ENCODE measurements at places on chromosomes 13 and 19.

- DNase-seq: no peak
Measured at GRCh38 chr13:90336507-90336906, 1011.0 kb upstream of the MIR17HG start.

GRCh38 chr19:11699931-11700794, 38.6 kb downstream of the ZNF823 start:
- DNase-seq: peak; percentile 23

- peak; percentile 34 for DNase-seq
Measured at GRCh38 chr19:16112778-16113177, 1.1 kb downstream of the RAB8A start.

- no peak for DNase-seq
Measured at GRCh38 chr13:30169442-30169841, 137.9 kb downstream of the KATNAL1 start.

GRCh38 chr13:112725346-112726015, 35.6 kb downstream of the ATP11A start:
- DNase-seq: peak; percentile 20

DNA sequence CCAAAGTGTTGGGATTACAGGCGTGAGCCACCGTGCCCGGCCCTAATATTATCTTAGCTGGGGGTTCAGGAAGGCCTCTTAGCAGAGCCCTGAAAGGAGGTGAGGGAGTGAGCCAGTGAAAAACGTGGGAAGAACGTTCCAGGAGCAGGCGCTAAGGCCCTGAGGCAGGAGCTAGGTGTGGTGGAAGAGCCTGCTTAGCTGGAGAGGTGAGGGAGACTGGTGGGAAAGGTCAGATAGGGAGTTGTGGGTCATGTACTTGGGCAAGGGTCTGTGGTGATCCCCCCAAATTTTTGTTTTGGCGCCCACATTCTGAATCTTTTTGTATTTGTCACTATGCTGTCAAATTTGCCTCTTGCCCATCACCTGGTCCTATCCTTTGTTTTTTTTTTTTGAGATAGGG, 5.1 kb upstream of the INAFM1 start:
- DNase-seq: no peak

- DNase-seq: no peak
Measured at GRCh38 chr13:95573221-95573620, 20.7 kb downstream of the CLDN10 start.

DNA sequence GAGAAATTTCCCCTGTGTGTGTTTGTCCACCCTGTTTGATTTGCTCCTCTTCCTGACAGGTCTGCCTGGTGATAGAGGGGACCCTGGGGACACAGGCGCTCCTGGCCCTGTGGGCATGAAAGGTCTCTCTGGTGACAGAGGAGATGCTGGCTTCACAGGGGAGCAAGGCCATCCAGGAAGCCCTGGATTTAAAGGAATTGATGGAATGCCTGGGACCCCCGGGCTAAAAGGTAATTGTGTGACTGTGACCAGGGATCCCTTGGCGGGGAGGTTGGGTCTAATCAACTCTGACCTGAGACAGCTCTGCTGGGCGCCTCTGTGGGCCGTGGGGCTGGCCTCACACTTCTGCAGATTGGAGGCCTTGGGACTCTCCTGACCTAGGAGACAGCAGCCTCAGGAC, 81.4 kb downstream of the RAB20 start:
- DNase-seq: no peak

GRCh38 chr13:74986609-74987008, 495.4 kb downstream of the TBC1D4 start:
- no peak for DNase-seq

- DNase-seq: no peak
Measured at GRCh38 chr19:2342656-2343288, 14.3 kb downstream of the SPPL2B start.

DNA sequence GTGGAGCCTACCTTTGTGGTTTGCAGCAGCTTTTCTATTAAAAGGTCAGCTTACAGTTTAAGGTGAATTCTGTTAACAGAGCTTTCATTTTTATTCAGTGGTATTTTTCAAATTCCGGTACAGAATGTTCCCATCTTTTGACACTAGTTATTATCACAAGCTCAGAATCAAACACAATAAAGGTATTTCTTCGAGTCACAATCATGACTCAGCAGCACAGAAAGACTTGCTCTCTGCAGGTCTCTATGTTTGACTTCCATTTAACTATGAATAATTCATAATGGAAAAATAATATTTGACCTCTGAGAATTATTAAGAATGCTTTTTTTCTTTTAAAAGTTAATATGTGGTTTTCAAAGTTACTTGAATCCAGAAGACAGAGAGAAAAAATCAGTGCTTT, 28.2 kb downstream of the DACH1 start:
- DNase-seq: no peak

DNA sequence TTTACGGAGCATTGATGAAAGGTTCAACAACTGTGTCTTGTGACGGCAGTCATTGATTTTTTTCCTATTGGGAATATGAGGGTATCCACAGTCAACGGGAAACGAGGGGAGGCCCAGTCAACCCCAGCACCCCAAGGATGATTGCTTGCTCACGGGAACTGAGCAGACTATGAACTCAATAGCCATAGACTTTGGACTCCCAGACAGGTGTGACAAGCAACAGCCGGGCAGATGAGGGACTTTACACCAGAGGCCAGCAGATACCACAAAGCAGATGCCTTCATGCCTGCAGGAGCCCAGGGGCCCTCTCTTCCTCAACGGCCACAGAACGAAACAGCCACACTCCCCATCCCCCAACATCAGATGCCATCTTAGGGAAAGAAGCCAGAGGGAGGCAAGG, 80.3 kb upstream of the FLT1 start:
- DNase-seq: peak; percentile 49

DNA sequence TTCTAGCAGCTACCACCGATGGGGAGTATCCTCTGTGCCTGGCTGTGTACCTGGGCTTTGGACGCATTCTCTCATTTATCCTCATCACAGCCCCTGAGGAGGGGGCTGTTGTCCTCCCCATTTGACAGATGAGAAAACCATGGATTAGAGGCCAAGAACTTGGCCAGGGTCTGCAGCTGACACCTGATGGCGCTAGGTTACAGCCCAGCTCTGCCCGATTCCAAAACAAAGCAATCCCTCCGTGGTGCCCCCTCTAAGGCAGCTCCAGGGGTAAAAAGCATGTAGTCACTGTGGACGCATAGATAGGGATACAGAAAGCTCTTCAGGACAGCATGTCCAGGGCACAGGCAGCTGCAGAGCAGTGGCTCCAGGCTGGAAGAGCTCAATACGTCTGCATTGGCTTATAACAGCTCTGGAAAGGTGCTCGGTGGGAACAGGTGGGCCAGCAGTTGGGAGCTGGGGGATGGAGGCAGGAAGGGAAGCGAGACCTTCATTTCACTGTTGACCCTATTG, 35.4 kb upstream of the UQCRFS1 start:
- DNase-seq: no peak

- no peak for DNase-seq
Measured at GRCh38 chr13:109667056-109667455, 119.3 kb downstream of the IRS2 start.

DNA sequence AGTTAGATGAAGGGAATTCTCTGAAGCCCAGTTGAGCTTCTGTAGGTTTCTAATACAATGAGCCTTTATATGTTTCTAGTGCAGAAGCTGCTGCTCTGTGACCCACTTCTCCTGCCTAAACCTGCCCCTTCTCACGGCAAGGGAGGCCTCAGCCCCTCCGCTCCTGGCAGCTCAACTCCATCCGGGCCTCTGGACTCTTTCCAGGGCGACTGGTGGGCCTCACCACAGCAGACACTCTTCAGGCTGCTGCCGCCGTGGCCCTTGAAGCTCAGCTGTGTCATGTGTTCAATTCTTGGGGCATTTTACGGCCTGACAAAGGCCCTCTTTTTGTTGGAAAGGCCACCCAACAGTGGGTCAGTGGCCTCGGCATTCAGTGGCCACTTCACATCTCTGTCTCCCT, 10.0 kb upstream of the C19orf33 start:
- DNase-seq: no peak

DNA sequence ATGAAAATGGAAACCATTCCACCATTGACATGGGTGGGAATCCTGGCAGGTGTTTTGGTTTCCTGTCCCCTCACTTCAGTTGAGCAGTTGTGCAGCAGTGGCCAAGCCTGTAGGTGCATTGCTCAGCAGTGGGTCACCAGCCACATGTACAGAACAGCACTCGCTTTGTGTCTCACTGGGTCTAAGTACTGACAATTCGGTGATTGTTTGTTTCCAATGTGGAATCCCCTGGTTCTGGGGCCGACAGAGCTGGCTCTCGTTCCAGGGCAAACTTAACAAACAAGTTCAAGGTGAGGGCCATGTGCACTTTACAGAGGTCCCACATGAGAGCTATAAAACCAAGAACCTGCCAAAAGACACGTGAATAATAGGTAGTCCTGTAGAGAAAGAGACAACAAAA, 54.1 kb upstream of the SPATA13 start:
- no peak for DNase-seq

GRCh38 chr19:46571495-46571894, 29.6 kb upstream of the CALM3 start:
- DNase-seq: peak; percentile 18

DNA sequence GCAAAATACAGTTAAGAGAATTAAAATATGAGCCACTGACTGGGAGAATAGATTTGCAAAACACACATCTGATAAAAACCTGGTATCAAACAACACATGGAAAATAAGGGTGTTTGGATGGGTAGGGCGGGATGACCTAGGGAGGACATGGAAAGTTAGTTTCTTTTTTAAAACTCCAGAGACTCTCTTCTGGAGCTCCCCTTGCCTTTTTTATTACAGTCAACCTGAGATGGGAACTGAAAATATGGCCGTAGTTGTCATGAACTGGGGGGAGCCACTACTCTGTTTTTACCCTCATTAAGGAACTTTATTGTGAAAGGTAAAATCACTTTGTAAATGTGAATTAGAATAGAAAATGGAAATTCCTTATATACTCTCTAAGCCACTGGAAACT, 113.0 kb downstream of the ATP11A start:
- peak; percentile 65 for DNase-seq

DNA sequence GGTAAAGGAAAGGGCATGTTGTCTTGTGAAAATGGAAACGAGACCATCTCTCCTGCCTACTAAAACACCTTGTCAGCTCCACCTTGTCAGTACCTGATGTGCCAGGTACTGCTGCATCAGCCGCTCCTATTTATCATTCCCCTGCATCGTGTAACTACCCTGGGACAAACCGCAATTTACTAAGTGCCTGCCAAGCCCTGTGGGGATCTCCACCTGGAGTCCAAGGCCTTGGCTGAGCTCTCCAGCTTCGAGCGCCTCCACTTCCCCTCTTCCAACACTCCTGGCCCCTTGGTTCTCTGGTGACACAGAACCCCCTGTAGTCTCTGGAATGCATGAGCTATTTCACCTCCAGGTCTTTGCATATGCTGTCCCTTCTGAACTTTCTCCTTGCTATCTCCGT, 25.9 kb upstream of the CCNP start:
- DNase-seq: no peak

DNA sequence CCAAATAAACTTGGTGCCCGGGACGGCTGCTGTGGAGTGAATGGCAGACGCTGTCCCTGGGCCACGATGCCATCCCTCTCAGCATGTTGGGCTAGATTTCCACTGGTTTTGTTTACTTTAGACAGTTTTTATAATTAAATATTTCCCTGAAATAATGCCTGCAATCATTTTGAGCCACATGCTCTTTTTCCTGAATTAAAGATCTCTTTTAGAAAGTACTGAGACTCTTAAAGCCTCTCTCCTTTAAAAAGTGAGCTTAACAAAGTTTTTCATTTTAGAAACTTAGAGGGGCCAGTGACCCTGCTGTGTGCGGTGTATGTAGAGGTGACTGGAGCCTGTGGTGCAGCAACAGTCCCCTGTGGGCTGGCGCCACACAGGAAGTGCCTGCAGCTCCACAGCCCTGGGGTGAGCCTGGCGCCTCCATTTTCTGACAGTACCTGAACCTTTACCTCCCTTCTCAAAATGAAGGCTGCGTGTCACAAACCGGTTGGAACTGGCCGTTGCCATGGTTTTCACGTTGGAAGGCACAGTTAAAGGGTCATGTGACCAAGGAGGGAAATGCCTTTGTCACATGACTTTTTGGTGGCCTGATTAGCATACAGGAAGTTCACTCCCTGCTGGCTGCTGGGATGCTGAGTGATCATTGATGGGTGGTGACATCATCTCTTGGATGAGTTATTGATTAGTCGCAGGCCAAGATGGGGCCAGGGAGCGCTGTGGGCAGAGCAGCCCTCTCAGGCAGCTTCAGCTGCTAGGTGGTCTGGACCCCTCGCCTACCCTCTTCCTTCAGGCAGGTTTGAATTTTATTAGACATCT, 26.3 kb downstream of the TSSK6 start:
- DNase-seq: peak; percentile 92

GRCh38 chr13:70310396-70311119, 202.3 kb upstream of the KLHL1 start:
- peak; percentile 14 for DNase-seq

DNA sequence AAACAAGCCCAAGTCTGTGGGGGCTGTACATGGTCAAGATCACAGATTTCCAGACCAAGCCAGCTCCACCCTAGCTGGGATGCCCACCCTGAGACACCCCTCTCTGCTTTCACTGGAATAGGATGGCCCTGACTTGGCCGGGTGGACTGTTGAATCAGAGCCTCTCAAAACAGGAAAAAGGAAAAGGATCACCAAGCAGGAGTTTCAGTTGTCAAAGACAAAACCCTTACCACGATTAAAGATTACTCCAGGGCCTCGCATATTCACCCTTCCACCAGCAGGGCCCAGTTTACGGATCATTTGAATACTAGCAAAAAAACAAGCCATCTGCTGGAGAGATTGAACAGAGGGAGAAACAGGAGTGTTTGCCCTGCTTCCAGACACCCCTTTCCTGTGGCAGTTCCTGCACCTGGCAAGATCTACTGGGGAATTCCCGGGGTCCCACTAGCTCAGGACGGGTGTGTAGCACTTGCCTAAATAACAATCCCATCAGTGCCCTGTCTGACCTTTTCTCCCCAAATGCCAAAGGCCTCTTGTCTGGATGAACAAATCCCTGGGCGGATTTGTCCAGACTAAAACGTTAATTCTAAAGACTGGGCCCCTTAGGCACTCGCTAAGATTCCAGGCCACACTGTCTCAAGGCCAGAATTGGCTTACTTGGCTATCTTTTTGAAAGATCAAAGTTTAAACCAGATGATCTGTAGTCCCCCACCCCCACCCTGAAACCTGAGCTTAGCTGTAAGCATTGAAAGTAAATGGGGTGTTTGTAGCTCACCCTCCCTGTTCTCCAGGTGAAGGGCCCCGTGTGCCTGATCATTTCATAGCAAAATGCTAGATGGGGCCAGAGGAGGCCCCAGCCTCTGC, 38.4 kb downstream of the ACTN4 start:
- DNase-seq: peak; percentile 67

- DNase-seq: no peak
Measured at GRCh38 chr19:53102206-53102755, 941 bp downstream of the ZNF160 start.

- no peak for DNase-seq
Measured at GRCh38 chr13:111586291-111586690, 265.8 kb downstream of the TEX29 start.

- DNase-seq: no peak
Measured at GRCh38 chr13:93745884-93746283, 519.3 kb downstream of the GPC6 start.

GRCh38 chr19:31174948-31175347, 174.3 kb downstream of the TSHZ3 start:
- no peak for DNase-seq

GRCh38 chr19:7529246-7529600, 6.3 kb upstream of the PNPLA6 start:
- DNase-seq: no peak
